ENCODE measurements at places on chromosomes 16 and 17. TPM values are rescaled to one million over a fixed set of nuclear protein-coding genes. Genes with fewer than 3 reads are reported as not detected.

Gene GJC1
- total RNA-seq, result not detected

Gene SF3B3
- total RNA-seq, result 182 TPM

Gene TNFRSF17
- 0.45 TPM for total RNA-seq

Gene CDRT4
- 8.3 TPM for total RNA-seq

Measured in T-helper 17 cell (primary cell).